Activated CD4-positive, CD25-positive, alpha-beta regulatory T cell treated with anti-CD3 and anti-CD28 coated beads, Interleukin-2, amount 50 U/mL, for 72 hours (primary cell): ENCODE measurements at places on chromosomes 4 and X.

DNA sequence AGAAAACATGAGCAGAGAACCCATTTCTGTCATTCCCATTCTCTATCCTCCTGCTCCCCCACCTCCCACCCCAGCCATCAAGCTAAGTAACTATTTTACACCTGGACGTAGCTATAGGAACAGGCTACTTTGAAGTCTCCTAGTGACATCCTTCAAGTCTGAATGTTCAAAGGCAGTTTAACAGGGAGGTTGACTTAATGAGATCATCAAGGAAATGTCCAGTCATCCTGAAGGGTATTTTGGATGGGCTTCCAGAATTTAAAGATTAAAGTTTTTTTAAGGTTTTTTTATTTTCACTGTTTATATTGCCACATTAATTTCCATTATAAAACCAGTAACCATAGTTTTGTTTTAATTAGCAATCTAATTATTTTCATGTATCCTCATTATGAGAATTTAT is 41.1 kb downstream of the HPF1 start:
- no peak for DNase-seq

DNA sequence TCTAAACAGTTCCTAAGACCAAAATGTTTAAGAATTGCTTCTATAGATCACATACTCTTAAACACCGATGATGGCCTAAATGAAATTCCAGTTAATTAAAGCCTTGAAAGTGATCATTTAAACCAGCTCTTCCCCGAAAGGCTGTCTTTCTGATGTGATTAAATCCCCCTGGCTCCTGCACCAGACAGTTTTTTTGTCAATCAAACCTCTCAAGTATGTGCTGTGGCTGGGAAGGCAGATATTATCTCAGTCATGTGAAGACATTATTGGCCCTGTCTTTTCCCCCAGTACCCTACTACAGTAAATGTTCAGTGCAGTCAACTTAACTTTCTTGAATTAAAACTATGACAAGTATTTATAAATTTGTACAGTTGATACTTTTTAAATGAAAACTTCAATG is 121.0 kb upstream of the MYOZ2 start:
- no peak for DNase-seq

GRCh38 chrX:13257223-13258051 is 62.4 kb downstream of the ATXN3L start:
- no peak for DNase-seq

DNA sequence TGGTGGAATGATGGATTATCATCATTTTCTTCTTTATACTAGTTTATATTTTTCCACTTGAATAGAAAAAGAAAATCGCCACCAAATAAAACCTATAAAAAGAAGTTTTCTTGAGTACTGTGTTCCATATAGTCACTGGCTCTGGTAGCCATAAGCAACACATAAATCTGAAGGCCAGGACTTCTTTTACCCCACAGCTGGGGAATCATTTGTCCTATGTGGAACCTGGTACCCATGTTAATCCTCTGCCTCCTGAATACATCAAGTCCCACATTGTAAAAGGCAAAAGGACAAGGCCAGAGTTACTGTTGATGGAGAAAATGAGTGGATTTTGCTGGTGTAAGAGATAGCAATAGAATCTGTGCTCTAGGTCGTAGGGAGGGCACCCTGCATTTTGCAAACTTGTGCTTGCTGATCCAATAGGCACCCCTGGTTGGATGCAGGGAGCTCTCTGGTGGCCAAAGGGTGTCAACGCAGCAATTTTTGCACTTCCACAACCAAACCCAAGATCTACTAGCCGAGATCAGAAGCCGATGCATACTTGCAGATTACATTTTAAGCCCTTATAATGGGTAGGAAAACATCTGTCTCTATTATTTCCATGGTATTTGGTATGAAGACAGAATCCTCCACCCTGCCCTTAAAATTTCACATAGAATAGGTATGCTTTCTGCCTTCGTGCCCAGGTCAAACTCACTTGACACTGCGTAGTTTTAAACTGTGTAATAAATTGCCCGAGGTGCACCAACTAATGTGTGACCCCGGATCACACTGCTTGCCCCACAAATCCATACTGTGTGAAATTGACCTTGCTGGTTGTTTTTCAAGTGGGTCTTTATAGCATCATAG is 146.2 kb upstream of the SCML1 start:
- no peak for DNase-seq

GRCh38 chr4:147633113-147633512 is 15.9 kb downstream of the TMEM184C start:
- no peak for DNase-seq

DNA sequence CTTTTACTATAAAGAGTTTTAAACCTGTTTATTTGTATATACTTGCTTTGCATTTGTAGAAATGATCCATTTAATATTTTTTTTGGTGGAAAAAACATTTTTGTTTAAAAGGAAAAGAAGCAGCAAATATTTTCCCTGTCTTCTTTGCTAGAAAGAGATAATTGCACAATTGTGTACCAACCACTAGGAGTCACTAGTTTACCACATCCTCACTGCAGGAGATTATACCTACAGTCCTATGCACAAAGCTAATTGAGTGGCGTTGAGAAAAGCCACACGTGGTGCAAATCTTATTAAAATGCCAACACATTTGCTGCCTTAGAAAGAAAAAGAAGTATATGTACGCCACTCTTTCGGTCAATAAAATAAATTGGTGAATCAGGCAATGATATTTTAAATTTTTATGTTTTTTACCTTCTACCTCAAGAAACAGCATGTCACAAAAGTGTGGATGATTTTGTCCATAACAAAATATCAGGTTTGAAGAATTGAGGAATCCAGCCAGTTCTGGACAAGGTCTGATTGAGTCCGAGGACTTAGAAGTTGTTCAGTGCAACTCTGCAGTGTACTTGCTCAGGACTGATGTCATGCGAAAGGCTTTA is 102.9 kb downstream of the GRXCR1 start:
- no peak for DNase-seq

DNA sequence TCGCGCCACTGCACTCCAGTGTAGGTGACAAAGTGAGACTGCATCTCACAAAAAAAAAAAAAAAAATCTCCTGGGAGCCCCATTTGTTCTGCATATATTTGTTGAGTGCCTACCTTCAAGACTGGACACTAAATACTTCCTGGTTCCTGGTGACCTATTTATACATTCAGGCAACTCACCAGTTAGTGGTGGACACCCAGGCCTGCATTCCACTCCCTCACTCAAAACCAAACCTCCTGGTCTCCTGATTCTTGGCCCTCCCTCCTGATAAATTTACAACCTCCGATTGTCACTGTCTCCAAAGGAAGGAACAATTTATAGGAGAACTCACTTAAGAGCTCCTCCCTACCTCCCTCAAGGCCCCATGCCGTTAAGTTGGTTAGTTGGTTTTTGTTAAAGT is 3.1 kb downstream of the SYAP1 start:
- no peak for DNase-seq

DNA sequence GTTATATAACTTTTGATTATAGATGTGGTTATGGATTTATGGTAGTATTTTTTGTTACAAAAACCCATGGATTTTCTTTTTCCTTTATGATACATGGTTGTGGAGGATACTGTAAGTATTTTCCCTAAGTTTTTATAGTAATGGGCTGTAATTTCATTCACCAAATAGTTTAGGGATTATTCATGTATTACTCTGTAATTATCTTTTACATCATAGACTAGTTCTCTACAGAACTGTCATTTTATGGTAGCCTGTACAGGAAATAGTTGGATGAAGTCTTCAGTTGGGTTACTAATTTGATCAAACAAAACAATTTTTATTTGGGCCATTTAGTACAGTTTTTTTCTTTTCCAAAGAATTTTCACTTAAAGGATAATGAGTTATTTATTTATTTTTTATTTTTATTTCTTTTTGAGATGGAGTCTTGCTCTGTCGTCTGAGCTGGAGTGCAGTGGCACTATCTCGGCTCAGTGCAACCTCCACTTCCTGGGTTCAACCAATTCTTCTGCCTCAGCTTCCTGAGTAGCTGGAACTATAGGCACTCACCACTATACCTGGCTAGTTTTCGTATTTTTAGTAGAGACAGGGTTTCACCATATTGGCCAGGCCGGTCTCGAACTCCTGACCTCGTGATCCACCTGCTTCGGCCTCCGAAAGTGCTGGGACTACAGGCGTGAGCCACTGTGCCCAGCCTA is 42.1 kb downstream of the RBPJ start:
- no peak for DNase-seq

DNA sequence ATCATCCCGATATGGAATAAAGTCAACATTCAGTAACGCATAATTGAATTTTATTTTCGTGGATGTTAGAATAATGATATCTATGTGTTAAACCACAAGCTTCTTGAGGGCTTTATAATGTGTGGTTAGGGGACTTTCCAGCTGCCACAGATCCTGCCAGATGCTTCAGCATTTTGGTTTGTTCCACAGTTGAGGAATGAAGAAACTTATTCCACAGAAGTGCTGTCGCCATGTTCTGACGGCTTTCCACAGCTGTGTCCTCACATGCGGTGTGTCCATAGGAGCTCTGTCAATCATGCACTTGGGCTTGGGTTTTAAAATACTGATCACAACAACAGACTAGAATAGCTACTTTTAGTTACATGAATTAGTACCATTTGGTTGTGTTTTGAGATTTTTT is 411.9 kb downstream of the TRIML1 start:
- no peak for DNase-seq

- DNase-seq: no peak
Observed at GRCh38 chr4:73055241-73055897, 14.1 kb downstream of the COX18 start.

GRCh38 chr4:147794787-147795413 is 63.0 kb downstream of the ARHGAP10 start:
- no peak for DNase-seq

- DNase-seq: no peak
Observed at GRCh38 chrX:102085706-102086105, 39.8 kb upstream of the TCEAL2 start.

DNA sequence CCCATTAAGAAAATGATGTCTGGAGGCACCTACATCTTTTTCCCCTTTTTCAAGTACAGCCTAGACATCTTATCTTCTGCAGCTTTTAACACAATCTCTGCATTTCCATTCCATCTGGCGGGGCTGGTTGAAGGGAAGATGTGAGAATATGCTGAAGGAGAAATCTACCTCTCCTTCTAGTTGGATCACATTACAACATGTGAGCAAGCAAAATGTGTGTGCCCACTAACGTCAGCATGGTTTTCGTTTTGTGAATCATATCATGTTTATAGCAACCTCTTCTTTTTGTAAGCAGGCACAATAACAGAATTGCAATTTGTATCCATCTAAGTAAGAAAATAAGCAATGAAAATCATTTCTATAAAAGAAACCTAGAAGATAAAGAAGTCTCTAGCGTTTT is 28.9 kb upstream of the MID1 start:
- no peak for DNase-seq

DNA sequence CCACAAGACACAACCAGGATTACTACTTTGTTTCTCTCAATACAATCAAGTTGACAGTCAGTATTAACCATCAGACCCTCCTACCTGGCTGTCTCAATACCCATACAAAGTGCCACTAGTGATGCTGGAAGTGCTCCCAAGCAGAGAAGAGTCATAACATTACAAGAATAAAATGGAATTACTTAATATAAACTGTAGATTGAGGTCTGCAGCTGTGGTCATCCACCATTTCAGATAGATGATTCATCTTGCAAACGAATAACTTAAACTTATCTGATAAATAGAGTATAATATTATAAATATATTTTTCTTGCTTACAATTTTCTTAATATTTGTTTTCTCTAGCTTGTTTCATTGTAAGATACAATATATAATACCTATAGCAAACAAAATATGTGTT is 1034.2 kb upstream of the PCDH10 start:
- DNase-seq: no peak

DNA sequence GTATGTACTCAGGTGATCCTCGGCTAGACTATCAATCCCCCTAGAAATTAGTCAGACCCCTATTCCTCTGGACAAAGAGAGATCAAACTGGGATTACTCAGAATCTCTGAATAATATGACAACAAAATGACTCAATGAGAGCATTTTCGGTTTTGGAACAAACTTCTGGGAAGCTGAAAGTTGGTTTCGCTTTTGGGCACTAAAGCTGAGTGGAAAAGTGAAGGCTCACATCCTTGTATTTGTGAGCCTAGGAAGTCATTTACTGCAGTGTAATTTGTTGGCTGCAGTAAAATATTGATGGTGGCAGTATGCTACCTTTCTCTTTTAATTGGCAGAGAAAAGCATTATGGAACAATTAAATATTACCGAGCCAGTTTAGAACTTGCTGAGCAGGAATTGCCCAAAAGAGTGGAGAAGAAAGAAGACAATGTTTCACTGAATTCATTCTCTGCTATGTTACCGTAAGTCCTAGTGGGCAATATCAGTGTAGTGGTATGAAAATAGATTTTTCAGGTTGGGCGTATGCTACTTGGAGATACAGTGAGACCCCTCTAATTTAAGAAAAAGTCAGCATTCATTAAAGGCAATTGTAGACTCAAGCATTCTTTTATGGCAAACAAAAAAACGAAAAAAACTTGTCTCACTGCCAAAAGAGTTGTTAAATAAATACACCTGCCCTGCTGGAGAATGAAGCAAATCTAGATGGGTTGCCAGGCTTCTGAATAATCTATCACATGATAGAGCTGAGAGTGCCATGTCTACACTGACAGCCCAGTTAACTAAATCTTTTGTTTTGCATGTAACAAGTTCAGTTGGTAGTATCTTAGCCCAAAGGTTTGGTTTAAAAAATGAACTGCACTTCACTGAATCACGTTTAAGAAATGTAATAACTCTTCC is 69.6 kb downstream of the AGTR2 start:
- no peak for DNase-seq

DNA sequence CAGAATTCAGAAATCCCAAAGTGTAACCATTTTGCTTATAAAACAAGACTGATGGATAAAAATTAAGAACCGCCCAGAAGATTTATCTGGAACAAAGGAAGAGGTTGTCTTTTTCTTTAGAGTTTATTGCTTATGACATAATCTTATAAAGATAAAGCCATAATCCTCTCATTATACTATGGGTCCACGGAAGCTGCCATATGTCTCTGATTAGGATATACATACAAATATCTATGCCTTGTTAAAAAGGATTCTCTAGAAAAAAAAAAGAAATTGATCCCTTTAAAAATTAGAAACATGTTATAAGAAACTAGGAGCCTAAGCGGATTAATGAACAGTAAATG is 70.5 kb downstream of the RELL1 start:
- no peak for DNase-seq

DNA sequence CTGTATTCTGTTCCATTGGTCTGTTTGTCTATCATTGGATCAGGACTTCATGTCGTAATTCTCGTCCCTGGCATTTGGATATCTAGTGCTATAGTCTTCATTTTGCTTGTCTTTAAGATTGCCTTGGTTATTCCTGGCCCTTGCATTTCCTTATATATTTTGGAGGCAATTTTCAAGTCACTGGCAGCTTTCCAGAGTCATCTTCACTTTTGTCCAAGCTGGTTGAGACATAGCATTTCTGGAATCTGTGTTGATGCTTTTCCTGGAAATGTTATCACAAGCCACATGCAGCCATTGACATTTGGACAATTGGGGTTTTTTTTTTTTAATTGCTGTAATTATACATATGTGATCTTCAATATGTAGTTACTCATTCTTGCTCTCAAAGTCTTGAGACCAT is 45.2 kb upstream of the HGFAC start:
- no peak for DNase-seq

DNA sequence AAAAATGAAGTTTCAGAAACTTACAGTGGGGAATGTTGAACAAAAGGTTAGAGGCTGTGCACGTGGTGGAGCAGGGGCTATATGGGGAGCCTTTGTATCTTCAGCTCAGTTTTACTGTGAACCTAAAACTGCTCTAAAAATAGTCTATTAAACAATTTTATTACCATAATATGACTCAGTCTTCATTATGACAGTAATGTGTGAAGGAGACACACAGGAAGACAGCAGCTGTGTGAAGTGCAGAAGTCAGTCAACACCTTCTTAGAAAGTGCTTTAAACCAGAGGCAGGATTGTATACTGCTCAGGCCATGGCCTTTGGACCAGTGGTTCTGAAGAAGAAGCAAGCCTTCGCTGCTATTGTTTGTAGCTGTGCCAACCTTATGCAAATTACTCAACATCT is 89.7 kb downstream of the ARHGAP10 start:
- no peak for DNase-seq
